ENCODE measurements at places on chromosomes 12 and 14. TPM values are rescaled to one million over a fixed set of nuclear protein-coding genes. Genes with fewer than 3 reads are reported as not detected.
A peak's percentile ranks its signal among the peaks of the same experiment; 100 is the strongest.

GRCh38 chr12:18551106-18551505 is 186.7 kb downstream of the PLCZ1 start:
- DNase-seq = no peak

DNA sequence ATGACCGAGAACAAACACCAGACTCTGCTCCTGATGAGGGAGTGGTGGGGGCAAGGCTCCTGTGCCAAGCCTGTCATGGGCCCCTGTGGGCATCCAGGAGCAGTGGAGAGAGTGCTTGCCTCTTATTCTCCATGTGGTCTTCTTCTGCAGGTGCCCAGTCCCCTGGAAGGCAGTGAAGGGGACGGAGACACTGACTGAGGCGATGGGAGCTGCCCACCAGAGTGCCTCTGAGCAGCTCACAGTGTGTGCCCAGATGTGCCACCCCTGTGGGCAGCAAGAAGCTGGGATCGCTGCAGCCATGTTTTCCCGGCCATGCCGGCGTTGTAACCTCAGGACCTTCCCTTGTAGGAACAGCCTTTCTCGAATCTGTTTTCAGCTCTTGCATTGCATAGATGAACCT is 6.4 kb upstream of the EP400 start:
- no peak for DNase-seq

Gene DTX1
- 1.2 TPM for polyA plus RNA-seq

DNA sequence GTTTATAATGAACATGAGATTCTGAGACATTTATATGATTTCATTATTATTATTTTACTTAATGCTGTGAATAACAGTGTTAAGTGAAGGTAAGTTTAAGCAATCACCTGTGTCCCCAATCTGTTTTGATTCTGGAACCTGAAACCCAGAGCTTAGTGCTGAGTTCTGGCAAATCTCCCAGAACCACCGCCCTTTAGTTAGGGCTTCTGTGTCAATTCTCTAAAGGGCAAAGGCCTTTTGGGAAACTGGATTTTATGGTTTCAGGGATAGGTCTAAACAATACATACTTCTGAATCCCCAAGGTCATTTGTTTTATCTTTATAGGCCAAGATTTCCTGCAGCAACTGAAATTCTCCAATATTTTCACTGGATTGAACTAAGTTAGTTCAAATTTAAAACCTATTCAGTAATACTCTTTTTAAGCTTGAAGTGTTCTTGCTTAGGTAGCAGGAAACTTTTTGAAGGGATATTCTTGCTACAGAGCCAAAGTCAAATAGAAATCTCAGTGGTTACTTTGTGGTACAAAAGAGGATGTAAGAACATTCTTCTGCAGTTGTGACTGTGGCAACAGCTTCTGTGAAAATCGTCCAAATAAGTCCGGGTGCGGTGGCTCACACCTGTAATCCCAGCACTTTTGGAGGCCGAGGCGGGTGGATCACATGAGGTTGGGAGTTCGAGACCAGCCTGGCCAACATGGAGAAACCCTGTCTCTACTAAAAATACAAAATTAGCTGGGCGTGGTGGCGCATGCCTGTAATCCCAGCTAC is 10.0 kb upstream of the PKP2 start:
- no peak for DNase-seq

GRCh38 chr14:95611293-95611880 is 74.8 kb upstream of the TCL1B start:
- no peak for DNase-seq

Gene CLEC2B
- polyA plus RNA-seq = 3.7 TPM

Gene LBHD2
- not detected for polyA plus RNA-seq

GRCh38 chr12:104443008-104443407 is 13.7 kb upstream of the CHST11 start:
- no peak for DNase-seq

- DNase-seq = no peak
Observed at GRCh38 chr12:10069099-10069498, 29.7 kb downstream of the CLEC1A start.

DNA sequence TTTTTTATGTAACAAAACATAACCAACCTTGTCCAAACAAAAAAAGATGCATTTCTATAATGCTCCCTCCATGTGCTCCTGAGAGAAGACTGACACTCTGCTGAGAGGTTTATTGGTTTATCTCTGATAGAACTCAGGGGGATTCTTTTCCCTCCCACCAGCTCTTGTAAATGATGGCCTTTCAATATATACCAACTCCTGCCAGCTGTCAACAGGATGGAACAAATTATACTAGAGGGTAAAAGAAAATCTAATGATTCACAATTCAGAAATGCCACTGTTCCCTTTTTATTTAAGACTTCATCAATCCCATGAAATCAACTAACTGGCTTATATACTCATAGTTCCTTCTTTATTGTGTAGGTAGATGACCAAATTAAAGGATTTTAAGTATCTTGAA is 25.4 kb downstream of the PSMC1 start:
- no peak for DNase-seq

Gene ERGIC2
- 134 TPM for polyA plus RNA-seq

Gene MYBPC1
- 0.04 TPM for polyA plus RNA-seq

- DNase-seq = peak; percentile 3
Observed at GRCh38 chr14:104547310-104547997, 32.1 kb upstream of the C14orf180 start.

DNA sequence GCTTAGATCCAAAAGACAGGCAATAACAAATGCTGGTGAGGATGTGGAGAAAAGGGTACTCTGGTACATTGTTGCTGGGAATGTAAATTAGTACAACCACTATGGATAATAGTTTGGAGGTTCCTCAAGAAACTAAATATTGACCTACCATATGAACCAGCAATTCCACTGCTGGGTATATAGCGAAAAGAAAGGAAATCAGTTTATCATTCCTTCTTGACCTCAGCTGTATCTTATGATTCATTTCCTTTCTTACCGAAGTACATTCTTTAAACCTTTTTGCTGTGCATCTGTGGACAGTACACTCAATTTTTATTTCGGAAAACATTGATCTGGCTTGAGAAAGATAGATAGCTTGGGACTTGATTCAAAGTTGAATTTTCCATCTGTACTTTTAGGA is 183.2 kb upstream of the LRFN5 start:
- no peak for DNase-seq

DNA sequence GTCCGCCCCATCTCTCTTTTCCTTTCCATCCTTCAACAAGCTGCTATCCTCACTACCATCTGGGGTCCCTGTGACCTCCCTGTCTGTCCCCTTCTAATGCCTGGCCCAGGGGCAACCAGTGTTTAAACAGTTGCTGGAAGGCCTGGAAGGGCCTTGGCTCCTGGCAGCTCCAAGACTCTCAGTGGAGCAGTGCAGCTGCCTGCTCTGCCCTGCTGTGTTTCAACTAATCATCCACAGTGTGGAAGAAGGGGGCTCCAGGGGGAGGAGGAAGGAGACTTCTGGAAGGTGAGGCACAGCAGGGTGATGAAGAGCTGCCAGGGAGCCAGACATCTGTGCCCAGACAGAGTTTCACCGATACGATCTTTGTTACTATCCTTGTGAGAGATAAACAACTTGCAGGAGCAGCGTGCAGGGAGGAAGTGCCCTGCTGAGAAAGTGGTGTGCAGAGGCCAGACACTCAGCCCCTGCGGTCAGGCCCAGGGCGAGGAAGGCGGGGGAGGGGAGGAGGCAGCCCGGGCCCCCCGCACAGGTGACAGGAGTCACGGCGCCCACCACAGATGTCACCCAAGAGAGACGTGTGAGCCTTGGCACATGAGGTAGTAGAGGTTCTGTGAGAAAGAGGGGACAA is 1061.8 kb downstream of the BCL11B start:
- DNase-seq = no peak

Gene PPFIA2
- 0.08 TPM for polyA plus RNA-seq

DNA sequence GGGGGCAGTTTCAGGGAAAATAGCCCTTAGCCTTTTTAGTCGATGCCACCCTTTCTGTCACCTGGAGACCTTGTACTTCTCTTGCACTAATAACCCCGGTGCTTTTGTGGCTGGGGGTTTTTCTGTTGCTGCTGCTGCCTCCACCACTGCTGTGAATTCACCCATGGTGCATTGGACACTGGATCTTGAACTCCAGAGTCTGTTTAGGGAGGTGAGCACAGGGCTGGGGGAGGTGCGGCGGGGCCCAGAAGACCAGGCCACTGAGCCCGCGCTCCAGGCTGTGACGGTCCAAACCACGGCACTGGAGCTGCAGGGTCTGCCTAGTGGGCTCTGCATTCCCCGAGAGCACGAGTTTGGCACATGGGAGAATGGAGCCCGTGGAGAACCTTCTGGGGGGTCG is 100.6 kb downstream of the NINJ2 start:
- no peak for DNase-seq

GRCh38 chr12:89251342-89252271 is 100.7 kb downstream of the DUSP6 start:
- DNase-seq = no peak

DNA sequence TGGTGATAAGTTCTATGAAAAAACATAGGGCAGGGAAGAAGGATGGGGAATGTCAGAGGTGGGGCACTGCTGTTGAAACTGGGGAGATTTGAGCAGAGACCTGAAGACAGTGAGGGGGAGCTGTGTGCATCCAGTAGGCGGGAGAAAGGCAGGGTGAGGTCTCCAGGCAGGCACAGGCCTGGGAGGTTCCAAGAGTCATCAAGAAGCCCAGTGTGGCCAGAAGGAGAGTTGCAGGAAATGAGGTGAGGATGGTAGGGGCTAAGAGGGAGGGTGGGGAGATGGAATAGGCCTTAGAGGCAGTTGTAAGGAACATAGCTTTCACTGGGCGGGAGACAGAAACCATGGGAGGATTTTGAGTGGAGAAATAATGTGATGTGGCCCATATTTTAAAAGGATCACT is 341.8 kb downstream of the GLT1D1 start:
- no peak for DNase-seq

- no peak for DNase-seq
Observed at GRCh38 chr12:93099792-93100191, 170.7 kb upstream of the EEA1 start.

Gene IRF2BPL
- polyA plus RNA-seq = 24.4 TPM

Gene OAS3
- polyA plus RNA-seq = 4.6 TPM

DNA sequence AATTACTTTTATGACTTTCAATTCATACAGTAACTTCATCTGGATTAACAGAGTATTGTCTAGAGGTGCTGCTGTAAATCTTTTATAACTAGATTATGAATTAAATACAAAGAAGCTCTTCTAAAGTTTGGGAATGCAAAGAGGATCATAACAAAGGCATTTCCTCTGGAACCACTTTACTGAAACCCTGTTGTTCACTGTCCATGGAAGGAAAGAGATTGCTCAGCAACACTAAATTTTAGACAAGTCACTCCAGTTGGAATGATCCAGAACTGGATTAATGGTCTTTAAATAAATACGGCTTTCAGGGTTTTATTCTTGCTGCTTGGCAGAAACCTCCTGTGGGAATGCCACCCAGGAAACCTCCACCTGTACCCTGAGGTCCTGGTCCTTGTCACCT is 250.6 kb downstream of the KSR2 start:
- no peak for DNase-seq

Gene NYNRIN
- 6.7 TPM for polyA plus RNA-seq

Gene FRS2
- polyA plus RNA-seq = 2.6 TPM

- no peak for DNase-seq
Observed at GRCh38 chr14:72515779-72516770, 377.8 kb downstream of the DPF3 start.

Gene METTL25
- polyA plus RNA-seq = 6.4 TPM

Gene FAM186B
- polyA plus RNA-seq = 0.30 TPM

GRCh38 chr14:68234101-68234905 is 414.7 kb downstream of the RAD51B start:
- DNase-seq = no peak

DNA sequence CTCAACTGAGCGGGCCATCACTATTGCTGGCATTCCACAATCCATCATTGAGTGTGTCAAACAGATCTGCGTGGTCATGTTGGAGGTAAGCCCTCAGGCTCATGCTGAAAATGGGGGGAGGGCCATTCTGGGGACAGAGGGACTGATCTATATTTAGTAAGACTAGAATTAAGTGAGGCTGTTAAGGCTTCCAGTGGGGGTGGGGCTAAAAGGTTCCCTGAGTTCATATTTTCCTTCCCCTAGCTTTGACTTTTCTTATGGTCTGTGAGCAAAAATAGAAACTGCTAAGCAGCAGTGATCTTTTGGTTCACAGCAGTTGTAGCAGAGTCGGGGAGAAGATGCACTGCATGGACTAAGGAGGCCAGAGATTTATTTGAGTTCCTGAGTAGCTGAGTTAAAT is 9.2 kb downstream of the PCBP2 start:
- peak; percentile 75 for DNase-seq

GRCh38 chr12:16392846-16393535 is 45.5 kb downstream of the MGST1 start:
- no peak for DNase-seq

Gene CCDC175
- polyA plus RNA-seq = not detected

DNA sequence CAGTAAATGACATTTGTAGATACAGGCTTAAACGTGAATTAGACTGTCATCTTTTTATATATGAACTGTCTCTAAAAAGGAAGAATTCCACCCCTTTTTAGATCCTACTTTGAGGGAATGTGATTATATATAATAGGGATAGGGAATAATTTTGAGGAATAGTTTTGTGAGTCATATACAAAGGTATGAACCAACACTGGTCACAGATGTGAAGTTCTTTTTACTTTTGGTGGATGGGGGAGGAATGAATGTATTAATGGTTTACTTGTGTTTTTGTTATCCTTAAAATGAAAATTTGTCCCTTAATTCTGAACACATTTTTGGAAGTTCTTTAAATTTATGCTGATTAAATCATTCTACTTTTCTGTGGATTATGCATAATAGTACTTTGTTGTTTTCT is 30.4 kb downstream of the FRS2 start:
- no peak for DNase-seq

- DNase-seq = peak; percentile 74
Observed at GRCh38 chr12:21940549-21941505, at the start of gene ABCC9. ABCC9 (minus strand) TSS chr12:21941426; CDS start chr12:21936674, 4,752 bp downstream.

DNA sequence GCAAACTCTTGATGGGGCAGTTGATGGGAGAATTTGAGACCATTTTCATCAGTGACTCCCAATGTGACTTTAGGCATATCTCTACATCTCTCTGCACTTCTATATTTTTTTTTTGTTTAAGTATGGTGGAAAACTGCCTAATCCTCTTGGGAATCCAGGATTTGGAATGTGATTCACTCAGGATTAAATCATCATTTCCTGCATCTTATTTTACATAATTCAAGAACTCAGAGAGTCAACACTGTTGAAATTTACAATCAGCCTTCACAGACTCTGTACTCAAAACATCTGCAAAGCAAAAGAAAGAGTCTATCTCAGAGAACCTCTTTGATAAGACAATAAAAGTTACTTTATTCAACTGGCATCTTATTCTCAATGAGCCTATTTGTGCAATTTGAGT is 260.7 kb upstream of the NOS1 start:
- DNase-seq = no peak

GRCh38 chr12:43009846-43010240 is 420.3 kb upstream of the PRICKLE1 start:
- no peak for DNase-seq

Gene TMEM229B
- 0.80 TPM for polyA plus RNA-seq

Gene RHOF
- 18.8 TPM for polyA plus RNA-seq

- DNase-seq = no peak
Observed at GRCh38 chr14:80637756-80638619, 303.6 kb downstream of the CEP128 start.

Gene BEST3
- polyA plus RNA-seq = 0.15 TPM

Data from heart left ventricle (tissue), 16 donors.